ENCODE measurements at places on chromosomes 12 and 14.

- H3K27ac ChIP-seq, result no peak overlapping the region
- H3K36me3 ChIP-seq, result no peaks in the 10 kb centered on the region
- H3K27me3 ChIP-seq, result no peaks in the 10 kb centered on the region
- no peak for DNase-seq
Measured at GRCh38 chr12:41465526-41465925, 277.4 kb downstream of the PDZRN4 start.

GRCh38 chr12:23528316-23528715, 421.2 kb downstream of the SOX5 start:
- no peaks in the 10 kb centered on the region for H3K27me3 ChIP-seq
- no peaks in the 10 kb centered on the region for H3K36me3 ChIP-seq
- no peak overlapping the region for H3K27ac ChIP-seq
- DNase-seq, result no peak
- no peaks in the 10 kb centered on the region for H3K4me1 ChIP-seq
- no peak overlapping the region for H3K4me3 ChIP-seq

- no peak for DNase-seq
- no peak overlapping the region for H3K4me3 ChIP-seq
- H3K36me3 ChIP-seq, result no peaks in the 10 kb centered on the region
- H3K4me1 ChIP-seq, result peaks cover 20% of the 10 kb centered on the region
- H3K27me3 ChIP-seq, result no peaks in the 10 kb centered on the region
Measured at GRCh38 chr14:89750908-89751392, 203.6 kb downstream of the EFCAB11 start.

GRCh38 chr12:104526751-104527150, 70.0 kb downstream of the CHST11 start:
- no peak for DNase-seq
- no peaks in the 10 kb centered on the region for H3K4me1 ChIP-seq
- H3K36me3 ChIP-seq, result no peaks in the 10 kb centered on the region
- no peak overlapping the region for H3K4me3 ChIP-seq

- no peak overlapping the region for H3K27ac ChIP-seq
- H3K4me1 ChIP-seq, result no peaks in the 10 kb centered on the region
- no peaks in the 10 kb centered on the region for H3K36me3 ChIP-seq
- no peak overlapping the region for H3K4me3 ChIP-seq
- H3K27me3 ChIP-seq, result no peaks in the 10 kb centered on the region
Measured at GRCh38 chr12:100058482-100059029, 73.8 kb upstream of the ANKS1B start.

DNA sequence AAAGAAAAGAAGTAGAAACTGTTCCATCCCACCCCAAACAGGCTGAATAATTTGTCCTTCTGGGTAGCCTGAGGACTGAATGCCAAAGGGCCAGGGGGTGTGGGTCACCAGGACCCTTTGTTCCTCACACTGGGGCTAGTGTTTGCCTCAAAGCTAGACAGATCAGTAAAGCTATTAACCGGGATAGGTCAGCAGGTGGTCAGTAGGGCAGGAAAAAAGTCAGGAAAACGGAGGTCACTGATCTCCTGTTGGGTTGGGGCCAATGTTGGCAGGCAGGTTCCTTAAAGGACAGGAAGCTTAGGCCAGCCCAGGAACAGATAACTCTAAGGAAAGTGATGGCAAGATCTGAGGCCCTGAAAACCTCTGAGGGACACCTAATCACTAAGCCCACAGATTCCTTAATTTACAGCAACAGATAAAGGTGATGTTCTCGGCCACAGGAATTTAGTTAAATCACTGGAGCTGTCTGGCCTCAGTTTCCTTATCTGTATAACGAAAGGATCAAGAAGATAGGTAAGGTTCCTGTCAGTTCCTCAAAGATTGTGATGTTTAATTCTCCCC, 22.7 kb upstream of the TMPO start:
- no peaks in the 10 kb centered on the region for H3K36me3 ChIP-seq
- no peaks in the 10 kb centered on the region for H3K27me3 ChIP-seq
- no peak overlapping the region for H3K4me3 ChIP-seq
- no peak for DNase-seq

- H3K4me3 ChIP-seq, result no peak overlapping the region
- H3K27me3 ChIP-seq, result no peaks in the 10 kb centered on the region
- no peak overlapping the region for H3K27ac ChIP-seq
- peaks cover 9% of the 10 kb centered on the region for H3K4me1 ChIP-seq
Measured at GRCh38 chr14:20837831-20838230, 35.2 kb upstream of the RNASE1 start.

DNA sequence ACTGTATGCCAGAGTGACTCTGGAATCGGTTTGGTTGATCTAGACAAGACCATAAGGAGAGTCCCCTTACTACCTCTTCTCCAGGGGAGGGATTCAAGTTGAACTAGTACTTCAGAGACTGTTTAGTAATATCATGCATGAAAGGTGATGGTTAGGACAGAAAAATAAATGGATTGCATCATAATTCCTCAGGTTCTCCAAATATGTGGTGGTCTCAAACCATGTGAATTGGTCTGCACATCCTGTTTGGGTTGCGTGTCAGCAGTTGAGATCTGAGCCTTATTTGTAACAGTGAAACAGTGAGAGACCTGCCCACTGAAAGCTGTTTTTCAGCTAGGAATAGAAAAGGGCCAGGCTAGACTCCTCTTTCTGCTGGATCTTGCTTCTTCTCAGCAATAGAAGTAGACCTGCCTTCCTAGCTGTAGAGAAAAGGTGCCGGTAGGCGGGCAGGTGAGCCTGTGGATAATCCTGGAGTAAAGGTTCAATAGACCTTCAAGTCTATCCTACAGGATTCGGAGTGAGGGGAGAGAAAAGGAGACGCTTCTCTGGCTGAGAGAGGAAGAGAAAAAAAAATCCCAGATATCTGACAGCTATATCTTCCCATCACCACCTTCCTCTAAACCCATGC, 258.5 kb upstream of the E2F7 start:
- H3K4me3 ChIP-seq, result no peak overlapping the region
- H3K36me3 ChIP-seq, result no peaks in the 10 kb centered on the region
- no peak for DNase-seq
- no peak overlapping the region for H3K27ac ChIP-seq
- no peaks in the 10 kb centered on the region for H3K27me3 ChIP-seq
- H3K4me1 ChIP-seq, result no peaks in the 10 kb centered on the region

DNA sequence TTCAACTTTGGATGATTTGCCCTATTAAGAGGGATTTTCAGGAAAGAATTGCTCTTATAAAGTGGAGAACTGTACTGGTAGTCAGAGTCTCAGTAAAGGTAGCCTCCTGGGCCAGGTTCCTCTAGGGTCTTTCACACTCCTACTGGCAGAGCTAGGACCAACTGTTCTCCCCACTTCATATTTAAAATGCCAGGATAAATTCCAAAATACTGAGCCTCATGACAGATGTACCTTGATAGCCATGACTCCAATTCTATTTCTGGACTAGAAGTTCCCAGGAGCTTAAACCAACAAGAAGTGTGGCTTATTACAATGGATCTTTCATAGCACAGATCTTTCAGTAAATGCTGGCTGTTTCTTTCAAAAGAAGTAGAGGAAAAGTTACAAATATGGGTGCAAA, 126.5 kb downstream of the C12orf75 start:
- H3K4me1 ChIP-seq, result peaks cover 12% of the 10 kb centered on the region
- no peak overlapping the region for H3K27ac ChIP-seq
- no peaks in the 10 kb centered on the region for H3K36me3 ChIP-seq
- DNase-seq, result no peak

GRCh38 chr14:31492759-31493498, 5.1 kb upstream of the GPR33 start:
- no peaks in the 10 kb centered on the region for H3K36me3 ChIP-seq
- H3K27me3 ChIP-seq, result no peaks in the 10 kb centered on the region
- DNase-seq, result no peak

DNA sequence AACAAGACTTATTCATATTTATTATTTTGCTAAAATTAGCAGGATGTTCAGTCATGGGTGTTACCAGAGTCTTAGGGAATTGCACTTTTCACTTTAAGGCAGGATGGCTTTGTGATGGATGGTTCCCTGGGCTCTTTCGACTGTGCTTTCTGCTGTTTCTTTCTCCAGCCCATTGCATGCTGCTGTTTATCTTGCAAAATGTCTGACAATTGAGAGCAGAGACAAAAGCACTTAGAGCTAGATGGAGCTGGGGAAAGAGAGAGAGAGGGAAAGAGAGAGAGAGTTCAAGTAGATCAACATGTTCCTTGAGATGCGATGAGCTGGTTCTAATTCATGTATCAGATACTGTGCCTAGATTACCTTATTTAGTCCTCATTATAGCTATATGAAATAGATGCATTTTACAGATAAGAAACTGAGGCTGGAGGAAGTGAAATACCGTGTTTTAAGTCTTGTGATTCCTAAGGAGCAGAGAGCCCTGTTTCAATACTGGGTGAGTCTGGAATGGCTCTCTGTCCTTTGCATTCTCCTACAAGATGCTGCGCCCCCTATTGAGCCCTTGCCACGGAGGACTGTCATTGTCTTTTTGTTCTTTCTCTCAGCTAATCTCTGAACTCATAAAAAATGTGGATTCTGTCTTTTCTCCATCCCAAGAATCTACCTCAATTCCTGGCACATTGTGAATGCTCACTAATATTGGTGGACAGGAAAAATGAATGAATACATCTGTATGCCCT, 227.9 kb downstream of the ALG10B start:
- H3K36me3 ChIP-seq, result no peaks in the 10 kb centered on the region
- no peak overlapping the region for H3K27ac ChIP-seq
- DNase-seq, result no peak
- H3K4me1 ChIP-seq, result no peaks in the 10 kb centered on the region
- H3K4me3 ChIP-seq, result no peak overlapping the region
- H3K27me3 ChIP-seq, result no peaks in the 10 kb centered on the region

- no peak overlapping the region for H3K27ac ChIP-seq
- H3K4me1 ChIP-seq, result peaks cover 23% of the 10 kb centered on the region
- H3K27me3 ChIP-seq, result no peaks in the 10 kb centered on the region
- peak; percentile 40 for DNase-seq
Measured at GRCh38 chr12:21607701-21608100, 3.1 kb upstream of the GYS2 start.

DNA sequence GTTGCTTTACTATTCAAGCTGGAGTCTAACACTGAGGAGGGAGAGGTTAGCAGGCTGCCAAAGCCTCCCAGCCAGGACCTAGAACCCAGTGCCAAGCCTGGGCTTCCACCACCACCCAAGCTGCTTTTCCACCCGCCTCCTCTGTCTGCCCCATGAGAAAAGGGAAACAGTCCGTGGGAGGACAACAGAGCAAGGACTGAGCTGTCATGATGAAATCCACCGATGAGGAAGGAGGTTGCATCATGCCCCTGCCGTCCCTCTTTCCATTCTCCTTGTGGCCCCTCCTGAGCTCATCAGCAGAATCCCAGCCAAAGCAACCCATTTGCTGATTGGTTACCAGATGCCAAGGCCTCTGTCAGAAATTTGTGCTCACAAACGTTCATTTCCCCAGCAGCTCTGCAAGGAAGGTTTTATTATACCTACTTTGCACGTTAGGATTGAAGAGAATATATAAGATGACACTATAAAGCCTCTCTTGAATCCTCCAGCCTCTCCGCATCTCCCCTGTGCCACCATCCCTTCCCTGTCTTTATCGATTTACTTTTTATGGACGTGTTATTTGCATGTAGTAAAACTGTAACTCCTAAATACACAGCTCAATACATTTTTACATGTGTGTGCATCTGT, 6.3 kb upstream of the SERPINA1 start:
- DNase-seq, result no peak
- no peak overlapping the region for H3K4me3 ChIP-seq
- H3K27me3 ChIP-seq, result no peaks in the 10 kb centered on the region
- no peak overlapping the region for H3K27ac ChIP-seq

DNA sequence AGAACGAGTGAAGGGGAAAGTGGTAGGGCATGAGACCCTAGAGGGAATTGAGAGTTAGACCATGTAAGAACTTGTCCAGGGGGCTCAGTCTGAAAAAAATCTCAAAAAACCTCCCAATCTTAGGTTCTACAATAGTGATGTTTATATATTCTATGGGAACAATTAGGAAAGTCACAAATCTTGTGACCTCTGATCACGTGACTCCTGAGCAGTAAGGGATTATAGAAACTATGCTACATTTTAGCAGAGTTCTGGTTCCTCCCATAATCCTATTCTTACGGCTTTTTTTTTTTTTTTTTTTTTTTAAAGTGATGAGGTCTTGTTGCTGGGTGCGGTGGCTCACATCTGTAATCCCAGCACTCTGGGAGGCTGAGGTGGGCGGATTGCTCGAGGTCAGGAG, 5.8 kb downstream of the ADCK1 start:
- H3K4me3 ChIP-seq, result no peak overlapping the region
- DNase-seq, result no peak
- H3K27ac ChIP-seq, result no peak overlapping the region
- no peaks in the 10 kb centered on the region for H3K36me3 ChIP-seq
